ENCODE measurements at places on chromosomes 5 and 9.
A peak's percentile ranks its signal among the peaks of the same experiment; 100 is the strongest.

GRCh38 chr9:110255463-110256379 is 586 bp downstream of the TXN start:
- DNase-seq, result no peak

GRCh38 chr5:34597034-34598027 is 58.8 kb upstream of the RAI14 start:
- DNase-seq, result no peak

DNA sequence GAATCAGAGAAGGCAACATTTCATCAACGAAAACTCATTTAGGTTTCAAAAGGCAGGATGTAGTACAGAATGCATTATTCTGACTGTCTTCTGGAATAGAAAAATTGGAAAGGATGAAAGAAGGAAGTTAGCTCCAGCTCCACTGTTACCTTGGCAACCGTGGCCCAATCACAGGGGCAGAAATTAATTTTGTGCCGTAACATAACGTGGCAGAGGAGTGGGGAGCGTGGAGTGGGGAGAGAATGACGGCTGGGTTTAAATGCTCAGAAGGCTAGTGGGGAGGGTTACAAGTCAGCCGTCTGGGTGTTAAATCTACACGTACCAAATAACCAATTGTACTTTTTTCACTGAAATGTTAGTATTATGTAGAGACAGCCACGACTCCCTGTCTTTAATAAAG is 32.3 kb upstream of the EQTN start:
- no peak for DNase-seq

DNA sequence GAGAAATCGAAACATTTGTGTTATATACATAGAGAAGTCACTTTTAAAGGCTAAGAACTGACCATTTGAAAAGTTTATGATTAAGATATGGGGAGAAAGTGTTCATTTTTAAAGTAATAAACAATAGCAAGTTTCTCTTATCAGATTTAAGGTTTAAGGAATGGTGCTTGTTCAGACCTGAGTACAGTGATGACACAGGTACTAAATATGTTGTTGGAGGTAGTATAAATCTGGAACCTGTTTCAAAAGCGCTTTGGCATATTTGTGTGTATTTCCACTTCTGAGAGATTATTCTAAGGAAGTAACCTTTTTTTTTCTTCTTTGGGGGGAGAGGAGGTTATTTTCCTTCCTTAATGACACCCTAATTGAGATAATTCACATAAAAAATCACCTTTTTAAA is 18.4 kb downstream of the CDC42SE2 start:
- DNase-seq, result no peak

GRCh38 chr5:124342986-124343385 is 403.5 kb downstream of the ZNF608 start:
- DNase-seq, result no peak

DNA sequence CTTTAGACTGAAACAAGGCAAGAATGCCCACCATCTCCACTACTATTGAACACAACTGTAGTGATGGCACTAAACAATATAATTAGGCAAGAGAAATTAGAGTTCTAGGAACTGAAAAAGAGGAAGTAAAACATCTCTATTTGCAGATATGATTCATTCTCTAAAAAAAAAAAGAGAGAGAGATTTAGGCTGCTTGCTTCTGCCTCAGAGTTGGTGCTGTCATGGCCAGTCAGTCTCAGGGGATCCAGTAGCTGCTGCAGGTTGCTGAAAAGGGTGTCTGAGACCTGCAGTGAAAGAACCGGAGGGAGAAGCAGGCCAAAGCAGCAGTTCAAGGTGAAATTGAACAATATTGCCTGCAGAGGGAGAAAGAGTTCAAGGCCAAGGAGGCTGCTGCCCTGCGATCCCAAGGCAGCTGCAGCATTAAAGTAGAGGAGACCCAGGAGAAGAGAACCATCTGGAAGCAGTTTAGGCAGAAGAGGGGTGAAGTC is 72.5 kb downstream of the AP3B1 start:
- DNase-seq, result no peak

DNA sequence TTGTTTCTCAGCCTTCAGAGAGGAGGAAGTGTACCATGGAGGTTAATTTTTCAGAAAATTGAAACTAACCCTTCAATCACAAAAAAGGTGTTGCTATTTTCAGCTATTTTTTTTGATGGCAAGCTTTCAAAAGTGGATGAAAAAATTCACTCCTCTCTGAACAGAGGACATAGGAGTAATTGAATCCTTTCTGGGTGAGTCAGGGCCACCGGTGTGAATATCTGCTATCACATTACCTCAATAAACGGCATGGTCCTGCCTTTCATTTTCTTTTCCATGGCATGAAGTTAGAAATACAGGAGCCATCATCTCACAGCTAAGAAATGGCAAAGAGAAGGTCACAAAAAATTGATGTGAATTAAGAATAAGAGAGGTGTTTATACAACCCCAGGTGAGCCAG is 90.2 kb upstream of the CCDC112 start:
- no peak for DNase-seq

DNA sequence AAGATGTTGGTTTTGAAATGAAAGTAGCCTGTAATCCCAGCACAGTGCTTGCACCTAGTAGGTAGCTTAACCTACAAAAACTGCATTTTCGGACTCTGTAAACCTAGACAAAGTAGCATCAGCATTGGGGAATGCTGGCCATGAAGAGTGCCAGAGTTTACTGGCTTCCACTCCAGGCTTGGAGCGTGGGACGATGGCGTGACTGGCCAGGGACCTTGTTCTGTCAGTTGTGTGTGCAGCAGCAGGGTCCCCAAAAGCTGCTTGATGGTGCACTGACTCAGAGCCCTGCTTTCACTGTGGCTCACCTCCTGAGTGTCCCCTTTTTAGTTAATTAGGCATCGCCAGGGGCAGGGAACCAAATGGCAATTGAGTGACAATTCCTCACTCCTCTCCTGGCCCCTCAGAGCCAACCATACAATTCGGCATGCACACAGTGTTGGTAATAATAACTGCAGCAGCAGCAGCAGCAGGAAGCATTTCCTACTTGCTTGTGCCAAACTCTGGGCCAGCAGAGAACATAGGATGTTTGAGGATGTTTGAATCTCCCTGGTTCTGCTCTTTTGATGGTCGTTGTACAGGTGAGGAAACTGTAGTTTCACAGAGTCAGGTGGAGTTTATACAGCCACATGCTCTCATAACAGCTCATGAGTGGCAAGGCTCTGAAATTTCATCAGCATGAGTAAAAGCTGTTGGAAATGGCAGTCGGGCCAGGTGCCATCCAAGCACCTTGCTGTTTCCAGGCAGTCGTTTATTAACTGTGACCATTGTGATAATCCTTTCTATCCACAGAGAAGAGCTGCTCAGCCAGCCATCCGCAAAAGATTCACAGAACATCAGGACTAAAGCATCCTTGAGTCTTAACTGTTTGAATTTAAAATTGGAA is 4.2 kb downstream of the UBE2QL1 start:
- DNase-seq, result no peak

DNA sequence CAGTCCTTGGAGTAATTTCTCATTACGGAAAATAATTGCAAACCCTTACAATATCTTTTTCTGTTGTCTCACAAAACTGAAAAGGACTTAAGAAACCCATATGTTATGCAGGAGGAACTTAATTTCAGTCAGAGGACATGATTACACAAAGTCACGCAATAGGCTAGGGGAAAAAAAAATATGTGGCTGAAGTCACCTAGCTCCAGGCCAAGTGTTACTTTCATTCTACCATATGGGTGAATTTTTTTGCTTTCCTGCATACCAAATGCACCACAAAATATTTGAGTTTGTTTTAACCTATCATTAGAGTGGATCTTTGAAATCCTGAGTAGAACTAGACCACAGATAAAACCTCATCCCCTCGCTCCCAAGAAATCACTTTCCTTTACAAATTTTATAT is 523.5 kb downstream of the CAAP1 start:
- DNase-seq, result no peak

DNA sequence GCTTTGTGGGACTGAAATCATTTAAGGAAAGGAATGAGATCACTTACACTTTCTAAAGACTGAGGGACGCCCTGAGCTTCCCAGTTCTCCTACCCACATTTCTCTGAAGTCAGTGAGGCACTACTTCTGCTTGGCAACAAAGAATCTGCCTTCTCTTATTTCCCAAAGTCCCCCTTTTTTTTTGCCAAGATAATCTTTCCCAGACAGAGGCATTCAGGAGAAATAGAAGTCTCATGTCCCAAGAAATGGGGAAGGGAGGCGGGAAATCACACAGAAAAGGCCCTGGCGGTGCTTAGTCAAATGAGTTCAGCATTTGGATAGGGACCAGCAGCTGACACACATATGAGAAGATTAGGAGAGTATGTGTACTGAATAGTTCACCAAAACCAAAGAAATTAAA is 159.7 kb downstream of the MUSK start:
- DNase-seq, result no peak

GRCh38 chr9:130107234-130107861 is 53.6 kb downstream of the GPR107 start:
- DNase-seq, result peak; percentile 65

DNA sequence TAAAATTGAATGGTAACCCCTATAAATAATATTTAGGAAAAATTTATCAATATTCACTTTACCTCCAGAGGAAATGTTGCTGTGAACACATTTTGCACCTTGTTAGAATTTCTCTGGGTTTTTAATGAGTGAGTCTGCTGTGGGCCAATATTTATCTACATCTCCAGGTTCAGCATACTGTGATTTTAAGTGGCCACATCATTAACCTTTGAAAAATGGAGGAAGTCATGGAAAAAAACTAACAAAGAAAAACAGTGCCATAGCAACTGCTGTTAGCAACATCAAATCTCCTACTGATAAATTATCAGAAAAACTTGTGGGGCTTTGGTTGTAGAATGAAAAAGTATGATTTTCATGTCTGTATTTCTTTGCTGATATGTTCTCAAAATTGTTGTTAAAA is 55.0 kb downstream of the CD180 start:
- DNase-seq, result no peak

- no peak for DNase-seq
Measured at GRCh38 chr5:88727705-88728313, 155.2 kb downstream of the MEF2C start.

DNA sequence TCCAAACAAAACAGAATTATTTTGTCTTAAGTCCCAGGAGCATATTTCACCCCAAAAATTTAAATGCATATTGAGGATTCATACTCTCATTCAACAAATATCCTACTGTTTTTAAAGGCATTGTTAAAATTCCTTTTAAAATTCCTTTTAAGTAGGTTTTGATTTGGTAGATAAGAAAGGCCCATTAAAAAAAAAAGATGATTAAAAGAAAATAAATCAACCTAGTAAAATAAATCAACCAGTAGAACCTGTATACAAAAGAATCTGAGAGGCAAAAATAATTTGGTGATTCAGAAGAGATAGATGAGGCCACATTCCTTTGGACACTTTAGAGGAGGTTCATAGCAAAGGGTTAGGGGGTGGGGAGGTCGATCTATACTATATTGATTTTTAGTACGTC is 585.3 kb upstream of the TLE4 start:
- no peak for DNase-seq

GRCh38 chr9:37908698-37909186 is 4.8 kb upstream of the SLC25A51 start:
- no peak for DNase-seq

GRCh38 chr5:76401801-76402250 is 1.3 kb upstream of the IQGAP2 start:
- no peak for DNase-seq

- peak; percentile 24 for DNase-seq
Measured at GRCh38 chr9:93143830-93144530, 9.9 kb upstream of the NINJ1 start.
